Esophagus muscularis mucosa (tissue), 4 donors: ENCODE measurements at places on chromosomes 2 and 18. TPM values are rescaled to one million over a fixed set of nuclear protein-coding genes. Genes with fewer than 3 reads are reported as not detected.

DNA sequence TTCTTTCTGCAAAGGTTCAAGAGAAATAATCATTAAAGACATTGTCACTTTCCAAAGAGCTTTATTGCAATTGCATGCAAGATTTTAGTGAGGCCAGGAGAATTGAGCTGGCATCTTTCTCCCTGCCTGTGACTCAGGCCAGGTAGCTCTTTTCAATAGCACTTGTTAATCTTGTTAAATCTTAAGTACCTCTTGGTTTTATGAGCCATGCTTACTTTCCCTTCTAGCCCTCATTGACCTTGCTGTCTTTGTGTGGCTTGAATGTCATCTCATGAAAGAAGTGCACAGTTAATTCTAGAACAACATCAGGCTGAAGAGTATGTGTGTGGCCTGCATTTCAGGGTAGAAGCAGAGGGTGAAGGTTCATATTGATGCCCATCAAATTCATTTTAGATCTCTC, 14.8 kb upstream of the LGALSL start:
- DNase-seq: peak; percentile 24

The HMSD gene
- not detected for total RNA-seq

GRCh38 chr18:11951390-11951851, 29.9 kb upstream of the IMPA2 start:
- no peak for DNase-seq

DNA sequence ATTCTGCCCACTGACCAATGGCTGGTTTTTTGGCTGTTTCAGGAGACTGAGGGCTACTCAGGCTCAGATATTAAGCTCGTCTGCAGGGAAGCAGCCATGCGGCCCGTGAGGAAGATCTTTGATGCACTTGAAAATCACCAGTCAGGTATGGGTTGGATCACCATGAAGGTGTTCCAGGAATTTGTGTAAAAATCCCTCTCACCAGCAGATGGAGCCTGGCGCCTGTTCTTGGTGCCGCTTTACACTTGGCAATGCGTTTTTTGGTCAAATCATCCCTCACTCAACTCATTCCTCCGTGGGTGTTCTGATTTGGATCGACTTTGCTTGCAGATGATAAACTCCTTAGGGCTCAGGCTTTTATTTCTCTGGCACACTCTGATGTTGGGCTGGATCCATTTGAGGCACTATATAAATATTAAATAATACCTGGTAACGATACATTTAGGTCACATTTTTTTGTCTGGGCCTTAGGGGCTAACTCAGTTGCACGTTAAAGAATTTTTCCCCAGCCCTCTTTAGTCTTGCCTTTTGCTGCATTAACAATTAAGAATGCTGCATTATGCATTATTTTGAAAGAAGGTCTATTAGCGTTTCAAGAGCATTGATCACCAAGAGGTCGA, 50.0 kb downstream of the HDHD2 start:
- DNase-seq: no peak

- no peak for DNase-seq
Observed at GRCh38 chr2:45466053-45466452, 145.0 kb downstream of the SRBD1 start.

GRCh38 chr2:154207288-154208047, 335.7 kb downstream of the GALNT13 start:
- no peak for DNase-seq

DNA sequence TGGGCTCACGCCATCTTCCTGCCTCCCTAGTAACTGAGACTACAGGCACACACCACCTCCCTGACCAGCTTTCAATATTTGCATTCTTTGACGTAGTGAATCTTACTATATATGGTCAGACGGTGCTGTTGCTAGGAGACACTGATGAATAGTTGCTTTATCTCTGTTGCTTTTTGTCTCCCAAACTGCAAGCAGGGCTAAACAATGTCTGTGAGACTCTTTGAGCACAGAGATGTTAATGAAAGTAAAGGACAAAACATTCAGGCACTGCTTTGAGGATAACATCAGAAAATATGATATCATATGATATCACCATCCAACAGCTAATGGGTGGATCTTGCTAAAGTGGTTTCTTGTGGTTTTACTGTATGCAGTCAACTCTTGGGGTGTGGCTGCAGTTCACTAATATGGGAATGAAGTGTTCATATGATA, 43.0 kb downstream of the EMILIN2 start:
- no peak for DNase-seq

The LRATD1 gene
- total RNA-seq: 5.6 TPM

DNA sequence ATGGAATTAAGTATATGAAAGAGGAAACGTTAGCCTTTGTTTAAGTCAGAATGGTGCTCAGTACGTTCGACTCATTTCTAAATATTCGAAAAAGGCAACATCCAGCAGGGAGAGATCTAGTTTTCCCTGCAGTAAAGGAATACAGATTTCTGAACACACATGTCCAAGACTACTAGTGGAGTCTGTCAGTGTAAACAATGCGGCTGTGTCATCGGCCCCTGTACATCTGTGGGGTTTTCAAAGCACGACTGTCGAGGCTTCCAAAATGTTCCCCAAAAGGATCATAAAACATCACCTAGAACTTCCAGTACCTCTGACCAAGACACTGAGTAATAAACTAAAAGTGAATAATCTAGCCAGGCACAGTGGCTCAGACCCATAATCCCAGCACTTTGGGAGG, 112.8 kb downstream of the ZNF516 start:
- DNase-seq: no peak

DNA sequence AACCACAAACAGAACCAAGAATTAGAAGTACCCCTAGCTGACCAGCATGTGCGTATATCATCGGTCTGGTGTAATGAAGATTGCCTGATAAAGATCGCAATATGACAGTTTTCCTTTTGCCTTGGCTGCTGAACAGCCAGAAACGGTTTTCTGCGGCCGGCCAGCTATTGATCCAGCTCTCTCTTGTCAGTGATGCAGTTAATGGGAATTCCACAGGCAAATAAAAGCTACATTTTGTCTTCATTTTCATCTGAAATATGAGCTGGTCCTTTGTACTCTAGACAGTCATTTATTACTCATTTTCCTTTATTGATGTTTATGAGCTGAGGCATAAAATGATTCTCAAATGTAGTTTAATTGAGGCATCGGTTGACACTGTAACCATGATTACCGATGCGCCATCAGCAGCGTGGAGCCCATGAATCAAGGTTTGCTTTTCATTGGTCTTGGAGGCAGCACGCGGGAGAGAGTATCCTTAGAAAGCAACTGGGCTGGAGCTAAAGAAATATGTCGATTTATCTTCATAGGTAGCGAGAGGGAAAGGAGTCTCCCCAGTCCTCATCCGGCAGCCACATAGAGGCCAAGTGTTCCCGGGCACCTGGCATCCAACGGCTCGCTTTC, 535.2 kb downstream of the GALR1 start:
- DNase-seq: no peak

GRCh38 chr2:208077276-208077675, 47.0 kb downstream of the CRYGD start:
- DNase-seq: no peak

DNA sequence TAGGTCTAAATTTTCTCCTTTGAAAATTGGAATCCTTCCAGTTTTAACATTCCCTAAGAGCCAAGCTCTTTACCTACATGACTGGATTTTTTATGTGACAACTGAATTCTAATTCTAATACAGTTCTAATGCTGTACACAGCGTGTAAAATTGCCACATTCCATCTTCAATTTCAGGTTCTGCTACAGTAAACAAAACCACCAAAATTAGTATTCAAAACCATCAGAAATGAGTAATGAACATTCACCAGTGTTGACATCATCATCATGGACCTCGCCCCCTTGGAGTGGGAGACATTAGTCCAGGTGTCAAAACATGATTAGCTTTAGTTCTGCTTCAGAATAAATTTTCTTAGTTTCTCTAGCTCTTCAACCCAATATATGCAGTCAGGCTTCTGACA, 133.6 kb downstream of the MBD2 start:
- no peak for DNase-seq

The PXDN gene
- 19.9 TPM for total RNA-seq

GRCh38 chr2:224894356-224894755, 147.9 kb downstream of the DOCK10 start:
- DNase-seq: no peak
